HT-29 (cell line): ENCODE measurements at places on chromosomes 3 and 15. TPM values are rescaled to one million over a fixed set of nuclear protein-coding genes. Genes with fewer than 3 reads are reported as not detected.
A peak's percentile ranks its signal among the peaks of the same experiment; 100 is the strongest.

GRCh38 chr3:153639631-153640030, 477.6 kb downstream of the RAP2B start:
- no peak for DNase-seq

DNA sequence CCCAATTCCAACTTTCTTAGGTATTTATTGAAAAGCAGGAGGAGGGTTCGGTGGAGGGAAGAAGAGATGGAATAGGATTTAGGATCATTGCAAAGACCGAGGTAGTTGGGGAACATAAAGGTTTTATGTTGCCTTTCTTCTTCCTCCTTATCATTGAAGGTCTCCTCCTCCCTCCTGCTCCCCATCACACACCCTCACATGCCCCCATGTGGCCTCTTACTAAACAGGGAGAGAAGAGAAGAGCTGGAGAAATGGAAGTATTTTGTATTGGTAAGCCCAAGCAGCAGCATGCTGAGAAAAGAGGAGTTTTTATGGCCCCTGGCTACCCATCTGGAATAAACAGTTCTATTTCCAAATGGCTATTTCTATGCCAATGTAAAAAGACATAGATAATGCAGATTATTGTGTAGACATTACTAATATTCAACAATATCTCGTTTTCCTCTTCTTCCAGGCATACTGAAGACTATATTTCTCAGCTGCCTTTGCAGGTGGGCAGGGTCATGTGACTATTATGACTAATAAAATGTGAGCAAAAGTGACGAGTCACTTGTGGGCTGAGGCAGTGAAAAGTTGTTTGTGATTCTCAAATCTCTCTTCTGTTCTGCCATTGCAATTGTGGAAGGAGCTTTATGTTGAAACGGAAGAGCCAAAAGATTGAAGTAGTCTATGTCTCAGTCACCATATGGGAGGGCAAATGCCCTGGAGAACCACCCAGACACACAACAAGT, 5.2 kb upstream of the GPR176 start:
- DNase-seq = peak; percentile 19

- no peak for DNase-seq
These were observed 145.7 kb upstream of the NR2E3 start for GRCh38 chr15:71664622-71665021.

DNA sequence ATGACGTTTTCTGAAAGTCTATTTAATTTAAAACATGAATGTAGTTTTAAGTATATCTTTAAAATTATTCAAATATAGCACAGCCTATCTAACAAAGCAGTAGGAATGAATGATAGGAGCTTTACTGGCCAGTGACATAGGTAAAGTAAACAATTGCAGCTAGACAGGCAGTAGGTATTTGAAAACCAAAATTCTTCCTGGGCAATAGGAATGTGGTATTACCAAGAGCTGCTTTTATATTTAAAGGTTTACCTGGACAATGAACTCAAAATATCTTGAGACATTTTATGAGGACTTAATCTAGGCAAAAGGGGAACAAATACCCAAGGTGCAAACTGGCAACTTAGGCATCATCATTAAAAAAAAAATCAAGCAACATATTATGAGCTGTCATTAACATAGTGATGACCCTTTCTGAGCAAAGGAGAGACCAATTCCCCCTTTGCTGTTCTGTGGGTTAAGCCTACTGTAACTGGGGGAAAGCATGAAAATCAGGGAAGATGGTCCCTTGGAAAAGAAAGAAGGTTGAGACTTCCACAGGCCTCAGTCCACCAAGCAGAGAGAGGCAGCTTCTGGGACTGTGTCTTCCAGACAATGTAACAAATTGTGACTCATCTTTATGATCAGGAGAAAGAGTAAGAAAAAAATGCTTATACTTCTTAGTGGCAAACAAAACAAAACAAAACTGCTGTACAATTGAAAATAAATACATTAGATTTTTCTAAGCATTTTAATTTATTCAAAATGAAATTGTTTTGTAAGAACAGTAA, 12.9 kb downstream of the ISL2 start:
- DNase-seq = no peak

DNA sequence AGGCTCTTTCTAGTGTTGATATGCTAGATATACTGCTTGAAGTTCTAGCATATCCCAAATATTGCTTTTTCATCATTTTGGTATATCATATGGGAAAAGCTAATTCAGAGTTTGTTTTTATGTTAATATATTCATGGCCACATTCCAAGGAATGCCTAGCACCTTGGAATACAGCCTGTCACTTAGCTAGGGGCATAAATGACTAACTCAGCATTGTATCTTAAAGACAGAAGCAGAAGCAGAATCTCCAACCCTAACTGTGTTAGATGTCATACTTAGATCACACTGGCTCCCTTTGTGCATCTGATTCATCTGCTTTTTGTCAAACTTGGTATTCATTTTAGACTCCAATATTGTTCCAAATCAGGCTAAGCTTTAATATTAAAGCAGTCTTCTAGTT, 130.8 kb upstream of the TSPAN3 start:
- DNase-seq = no peak

DNA sequence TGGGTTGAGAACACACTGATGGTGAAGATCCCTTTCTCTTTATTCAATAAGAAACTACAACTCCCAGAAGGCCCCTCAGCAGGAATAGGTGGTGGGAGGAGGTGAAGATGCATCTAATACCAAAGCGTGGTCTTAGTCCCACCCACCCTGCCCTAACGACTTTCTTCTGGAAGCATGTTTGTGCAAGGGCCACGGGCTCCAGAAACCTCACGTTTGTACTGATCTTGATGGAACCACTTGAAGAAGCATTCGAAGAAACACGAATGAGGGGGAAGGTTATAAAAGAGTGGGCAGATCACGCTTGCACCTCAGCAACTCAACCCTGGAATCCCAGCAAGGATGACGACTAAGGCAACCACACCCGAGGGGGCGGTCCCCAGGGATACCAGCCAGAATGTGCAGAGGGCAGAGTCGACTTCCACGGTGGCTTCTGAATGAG, 10.6 kb upstream of the SLC25A36 start:
- DNase-seq = no peak

DNA sequence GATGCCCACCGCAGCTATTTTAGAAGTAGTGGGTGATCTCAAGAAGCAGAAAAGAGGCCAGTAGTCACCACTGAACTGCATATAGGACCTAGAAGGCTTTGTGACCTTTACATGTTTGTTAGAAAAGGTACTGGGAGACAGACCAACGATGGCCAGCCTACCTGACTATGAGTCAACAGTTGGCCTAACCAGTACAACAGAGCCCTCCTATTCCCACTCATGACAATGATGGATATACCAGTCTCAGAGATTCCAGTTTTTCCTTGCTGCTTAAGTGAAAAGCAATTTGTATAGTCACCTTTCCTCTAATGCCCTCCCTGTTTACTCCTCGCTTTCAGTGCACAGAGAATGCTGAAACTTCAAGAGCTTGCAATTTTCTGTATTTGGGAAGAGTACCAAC, 86.6 kb upstream of the PPIB start:
- peak; percentile 86 for DNase-seq

DNA sequence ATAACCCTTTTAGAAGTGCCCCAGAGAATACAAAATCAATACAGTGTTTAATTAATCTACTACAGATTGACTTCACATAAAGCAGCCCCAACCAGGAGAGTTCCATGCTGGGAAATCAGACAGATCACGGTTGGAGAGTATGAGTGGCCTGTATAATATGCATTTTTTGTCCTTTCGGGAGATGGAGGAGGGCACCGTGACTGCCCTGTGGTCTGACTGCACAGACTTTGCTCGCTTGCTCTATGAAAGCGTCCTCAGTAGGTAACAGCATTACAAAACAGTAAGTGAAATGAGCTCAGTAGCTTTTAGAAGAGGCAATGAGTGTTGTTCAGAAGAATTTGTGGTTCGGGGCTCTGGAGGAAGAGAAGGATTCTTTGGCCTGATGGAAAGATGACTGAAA, 34.2 kb upstream of the SKIL start:
- DNase-seq = no peak

- DNase-seq = no peak
These were observed 11.6 kb downstream of the NIPA2 start for GRCh38 chr15:22850055-22850454.

GRCh38 chr3:123880998-123881561, 3.1 kb downstream of the MYLK start:
- peak; percentile 53 for DNase-seq

- no peak for DNase-seq
These were observed 139.3 kb upstream of the PEX5L start for GRCh38 chr3:180176059-180176458.

DNA sequence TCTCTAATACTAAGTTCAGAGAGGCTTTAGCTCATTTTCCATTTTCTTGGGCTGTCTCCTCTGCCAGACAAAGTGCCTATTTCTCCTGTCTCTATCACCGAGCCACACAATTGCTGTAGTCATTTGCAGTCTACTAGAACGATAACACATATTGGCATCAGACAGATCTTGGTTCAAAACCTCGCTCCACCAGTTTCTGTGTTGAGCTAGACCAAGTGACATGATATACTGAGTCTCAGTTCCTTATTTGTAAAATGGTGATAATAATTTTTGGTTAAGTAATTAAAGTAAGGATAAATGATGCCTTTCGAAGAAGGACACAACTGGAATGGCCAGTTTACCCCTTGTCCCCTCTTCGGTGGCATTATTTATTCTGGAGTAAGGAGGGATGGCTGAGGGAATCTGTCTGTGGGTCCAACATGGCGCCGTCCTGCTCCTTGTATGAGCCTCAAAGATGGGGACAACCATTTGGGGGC, 398 bp upstream of the RAB7A start:
- DNase-seq = no peak

DNA sequence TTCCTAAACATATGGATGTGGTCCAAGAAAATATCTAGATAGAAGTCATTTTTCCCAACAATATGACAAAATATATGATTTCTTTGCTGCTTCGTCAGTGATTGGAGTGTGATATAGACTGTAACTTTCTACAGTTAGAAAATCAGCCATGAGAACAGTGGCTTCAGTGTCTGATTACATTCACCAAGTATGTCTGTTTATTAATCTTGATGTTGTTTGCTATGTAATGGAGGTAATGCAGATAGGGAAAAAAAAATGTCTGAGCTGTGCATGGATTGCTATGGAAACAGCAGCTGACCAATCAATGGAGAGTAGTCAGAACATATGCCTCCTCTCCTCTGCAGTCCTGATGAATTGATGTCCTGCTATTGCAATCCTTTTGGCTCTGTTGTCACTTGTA, 72.3 kb upstream of the GAP43 start:
- no peak for DNase-seq

GRCh38 chr3:52245322-52246263, at the start of gene PPM1M:
PPM1M (plus strand) TSS chr3:52245759; CDS start chr3:52245825, 66 bp downstream.
- DNase-seq = peak; percentile 12

DNA sequence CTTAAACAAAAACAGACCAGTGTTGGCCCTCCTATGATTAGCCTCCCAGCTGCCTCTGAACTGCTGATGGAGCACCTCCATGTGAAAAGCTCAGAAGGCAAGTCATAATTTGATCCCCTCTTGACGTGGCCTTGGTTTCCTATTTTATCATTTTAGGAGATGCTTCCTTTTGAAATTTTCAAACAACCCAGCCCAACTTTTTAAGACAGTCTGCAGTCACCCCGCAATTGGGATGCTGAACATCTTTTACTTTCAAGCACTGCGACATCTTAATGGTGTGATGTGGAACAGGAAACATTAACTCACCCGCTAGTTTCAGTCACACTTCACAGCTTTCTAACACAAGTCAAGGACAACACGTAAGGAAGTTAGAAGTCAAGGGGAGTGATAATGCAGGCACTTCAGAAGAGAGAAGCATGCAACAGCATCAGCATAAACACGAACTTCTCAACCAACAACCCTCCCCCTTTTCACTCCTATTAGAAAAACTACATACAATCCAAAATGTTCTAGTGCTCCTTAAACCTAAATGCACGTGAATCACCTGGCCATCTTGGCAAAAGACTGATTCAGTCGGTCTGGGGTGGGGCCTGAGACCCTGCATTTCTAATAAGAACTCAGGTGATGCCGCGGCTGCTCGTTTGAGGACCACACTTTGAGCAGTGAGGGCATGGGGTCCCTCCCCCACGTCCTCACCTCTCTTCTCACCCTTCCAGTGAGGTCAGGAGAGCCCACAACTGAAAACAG, 161.5 kb downstream of the FOXP1 start:
- no peak for DNase-seq

DNA sequence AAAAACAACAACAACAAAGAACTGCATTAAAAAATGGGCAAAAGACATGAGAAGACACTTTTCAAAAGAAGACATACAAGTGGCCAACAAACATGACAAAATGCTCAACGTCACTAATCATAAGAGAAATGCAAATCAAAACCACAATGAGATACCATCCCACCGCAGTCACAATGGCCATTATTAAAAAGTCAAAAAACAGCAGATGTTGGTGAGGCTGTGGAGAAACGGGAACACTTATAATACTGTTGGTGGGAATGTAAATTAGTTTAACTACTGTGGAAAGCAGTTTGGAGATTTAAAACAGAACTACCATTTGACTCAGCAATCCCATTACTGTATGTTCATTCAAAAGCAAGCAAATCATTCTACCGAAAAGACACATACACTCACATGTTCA, 15.1 kb downstream of the EIF1B start:
- DNase-seq = no peak

DNA sequence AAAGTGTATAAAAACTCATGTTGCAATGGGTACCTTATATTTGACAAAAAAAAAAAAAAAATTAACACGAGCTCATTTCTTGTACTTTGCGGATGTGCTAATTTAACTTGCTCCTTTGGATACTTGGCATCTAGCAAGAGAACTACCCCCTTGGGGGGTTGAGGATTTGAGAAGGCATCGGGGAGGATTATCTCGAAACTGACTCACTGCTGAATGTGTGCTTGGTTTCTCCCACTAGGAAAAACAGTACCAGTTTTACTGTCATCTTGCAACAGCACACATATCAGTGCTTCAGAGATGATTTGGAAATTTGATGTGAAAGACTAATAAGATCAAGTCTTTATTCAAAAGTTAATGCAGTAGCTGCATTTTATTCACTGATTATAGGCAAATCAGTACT, 891 bp downstream of the EXOG start:
- DNase-seq = no peak

- no peak for DNase-seq
These were observed 49.6 kb upstream of the ICE2 start for GRCh38 chr15:60528530-60528929.

DNA sequence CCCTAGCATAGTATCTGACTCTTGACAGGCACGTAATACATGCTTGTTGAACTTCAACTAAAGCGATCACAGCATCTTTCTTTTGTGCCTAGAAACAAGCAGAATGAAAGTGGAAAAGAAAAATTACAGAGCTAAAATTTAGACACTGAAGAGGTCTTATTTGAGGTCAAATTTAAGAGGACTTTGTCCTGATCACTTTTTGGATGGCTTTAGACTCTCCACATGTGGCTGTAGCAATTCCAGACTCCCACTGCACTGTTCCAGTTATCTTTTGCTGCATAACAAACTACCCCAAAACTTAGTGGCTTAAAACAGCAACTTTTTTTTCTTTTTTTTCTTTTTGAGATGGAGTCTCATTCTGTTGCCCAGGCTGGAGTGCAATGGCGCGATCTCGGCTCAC, 23.5 kb downstream of the DPH3 start:
- no peak for DNase-seq

GRCh38 chr3:36175113-36175812, 205.0 kb upstream of the STAC start:
- no peak for DNase-seq

GRCh38 chr3:160372780-160373179, 26.2 kb downstream of the IFT80 start:
- DNase-seq = no peak

GRCh38 chr15:74956648-74957475, at the start of gene RPP25:
RPP25 (minus strand) TSS chr15:74956772; CDS start chr15:74956583, 189 bp downstream.
- peak; percentile 90 for DNase-seq

GRCh38 chr15:81091889-81092558, 42.0 kb upstream of the CFAP161 start:
- DNase-seq = no peak

GUCA1C gene
- not detected in 2 replicates for total RNA-seq

SLC24A5 gene
- total RNA-seq = not detected in 2 replicates

CMTM8 gene
- 8.6 and 9.0 TPM in 2 replicates for total RNA-seq

VWA5B2 gene
- total RNA-seq = 0.63 and 1.4 TPM in 2 replicates

ARID3B gene
- 4.4 and 5.1 TPM in 2 replicates for total RNA-seq
